ENCODE measurements at places on chromosomes 1 and 21.

DNA sequence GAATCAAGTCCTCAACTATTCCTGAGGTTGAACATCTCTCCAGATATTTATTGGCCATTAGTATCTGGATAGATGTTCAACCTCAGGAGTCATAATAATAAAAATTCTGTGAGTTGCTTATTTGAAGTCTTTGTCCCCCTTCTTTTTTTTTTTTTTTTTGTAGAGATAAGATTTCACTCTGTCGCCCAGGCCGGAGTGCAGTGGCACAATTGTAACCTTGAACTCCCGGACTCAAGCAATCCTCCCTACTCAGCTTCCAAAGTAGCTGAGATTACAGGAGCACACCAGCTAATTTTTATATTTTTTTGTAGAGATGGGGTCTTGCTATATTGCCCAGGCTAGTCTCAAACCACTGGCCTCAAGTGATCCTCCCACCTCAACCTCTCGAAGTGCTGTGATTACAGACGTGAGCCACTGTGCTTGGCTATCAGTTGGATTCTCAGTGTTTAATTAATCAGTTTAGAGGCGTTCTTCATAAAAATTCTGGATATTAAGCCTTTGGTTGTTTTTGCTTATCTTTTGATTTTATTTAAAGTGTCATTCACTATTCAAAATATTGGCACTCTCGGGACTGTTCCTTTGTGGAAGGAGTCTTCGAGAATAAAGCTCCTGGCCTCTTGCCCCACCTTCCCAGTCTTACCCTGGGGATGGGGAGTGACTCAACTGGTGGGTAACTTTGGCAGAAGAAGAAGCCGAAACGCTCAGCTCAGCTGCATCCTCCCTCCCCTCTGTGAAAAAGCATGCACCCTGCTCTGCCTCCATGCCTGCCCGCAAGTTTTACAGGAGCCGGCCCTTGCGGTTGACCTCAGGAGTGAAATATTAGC lies 11.2 kb upstream of the HYI start:
- no peak for DNase-seq

DNA sequence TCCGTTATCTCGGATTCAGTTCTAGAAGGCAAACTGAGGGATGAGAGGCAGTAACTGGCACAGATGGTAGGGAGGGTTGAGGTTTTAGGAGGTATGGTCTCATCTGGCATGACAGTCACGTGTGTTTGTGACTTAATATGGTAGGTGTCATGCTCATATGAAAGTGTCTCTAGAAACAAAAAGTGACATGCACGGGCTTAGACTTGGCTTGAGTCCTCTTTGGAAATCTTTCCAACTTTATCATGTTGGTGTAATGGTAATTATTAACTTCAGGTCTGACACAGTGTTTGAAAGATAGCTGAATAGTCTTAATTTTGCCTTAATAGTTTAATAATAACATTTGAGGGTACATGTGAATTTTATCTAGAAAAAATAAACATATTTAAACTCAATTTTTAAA lies 218.1 kb downstream of the FMN2 start:
- DNase-seq: no peak

GRCh38 chr1:150881331-150882070 lies 5.1 kb upstream of the ARNT start:
- no peak for DNase-seq

DNA sequence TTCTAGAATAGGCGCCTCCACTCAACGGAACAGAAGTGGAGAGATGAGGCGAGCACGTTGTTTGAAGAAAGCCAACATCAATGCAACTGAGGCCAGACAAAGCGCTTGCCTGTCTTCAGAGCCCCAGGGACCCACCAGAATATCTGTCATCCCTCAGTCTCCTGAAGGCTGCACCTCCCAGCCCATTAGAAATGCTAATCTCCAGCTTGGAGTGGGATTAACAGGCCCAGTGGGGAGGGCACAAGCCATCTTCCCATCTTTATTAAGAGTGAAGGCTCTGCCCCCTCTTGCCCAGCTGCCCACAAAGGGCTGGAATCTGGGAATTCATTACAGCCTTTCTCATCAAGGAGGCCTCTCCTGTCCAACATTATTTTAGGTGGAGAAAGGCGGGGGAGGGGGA lies 16.8 kb upstream of the CNTN2 start:
- no peak for DNase-seq

DNA sequence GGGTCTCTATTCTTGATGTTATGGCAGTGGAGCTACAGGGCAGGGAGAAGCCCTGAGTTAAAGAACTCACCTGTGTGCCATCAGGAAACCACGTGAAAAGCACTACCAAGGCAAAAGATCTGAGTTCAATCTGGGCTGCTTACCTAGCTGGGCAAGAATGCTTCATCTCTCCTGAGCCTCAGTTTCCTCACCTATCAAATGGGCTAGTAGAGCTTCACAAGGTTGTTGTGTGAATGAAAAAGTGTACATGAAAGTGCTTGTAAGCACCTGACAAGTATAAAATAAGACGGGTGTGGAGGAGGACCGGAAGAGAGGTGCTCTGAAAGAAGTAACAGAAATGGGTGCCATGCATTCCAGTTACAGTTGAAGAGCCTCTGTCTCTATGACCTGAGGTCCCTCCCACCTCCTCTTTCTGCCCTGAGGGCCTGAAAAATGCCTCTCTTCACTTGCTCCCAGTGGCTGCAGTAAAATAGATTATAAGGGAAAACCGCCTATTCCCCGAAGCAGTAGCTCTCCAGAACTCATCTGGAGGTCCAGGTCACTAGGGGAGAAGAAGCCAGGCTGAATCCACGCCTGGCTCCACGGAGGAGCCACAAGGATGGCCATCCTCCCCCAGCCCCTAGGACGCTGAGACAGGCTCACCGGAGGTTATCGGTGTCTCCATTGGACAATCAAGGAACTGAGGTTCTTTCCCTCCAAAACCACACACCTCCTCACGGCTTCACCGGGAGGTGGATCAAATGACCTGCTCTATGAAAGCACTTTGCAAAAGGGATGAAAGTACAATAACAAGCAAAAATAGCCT lies 1.4 kb downstream of the GPR161 start:
- DNase-seq: no peak

- DNase-seq: no peak
Measured at GRCh38 chr1:1541956-1542765, 1.7 kb upstream of the TMEM240 start.

DNA sequence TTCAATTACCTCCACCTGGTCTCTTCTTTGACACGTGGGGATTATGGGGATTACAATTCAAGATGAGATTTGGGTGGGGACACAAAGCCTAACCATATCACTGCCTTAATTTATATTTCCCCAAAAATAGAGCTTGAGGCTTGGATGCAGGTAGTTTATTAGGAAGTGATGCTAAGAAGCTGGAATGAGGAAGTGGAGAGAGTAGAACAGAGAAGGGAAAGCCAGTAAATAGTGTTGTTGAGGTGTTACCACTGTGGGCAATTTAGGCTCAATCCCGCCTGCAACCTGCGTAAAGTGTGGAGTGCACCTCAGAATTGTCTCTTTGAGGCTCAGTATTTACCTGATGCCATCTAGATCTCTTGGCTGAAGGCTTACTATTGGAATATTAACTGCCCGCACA lies 4.9 kb upstream of the DOCK7 start:
- no peak for DNase-seq

- DNase-seq: no peak
Measured at GRCh38 chr1:169670836-169671235, 40.6 kb downstream of the SELL start.

GRCh38 chr1:24724345-24725208 lies 20.7 kb upstream of the CLIC4 start:
- DNase-seq: no peak

- DNase-seq: no peak
Measured at GRCh38 chr21:46124926-46125845, 27.3 kb downstream of the COL6A2 start.

DNA sequence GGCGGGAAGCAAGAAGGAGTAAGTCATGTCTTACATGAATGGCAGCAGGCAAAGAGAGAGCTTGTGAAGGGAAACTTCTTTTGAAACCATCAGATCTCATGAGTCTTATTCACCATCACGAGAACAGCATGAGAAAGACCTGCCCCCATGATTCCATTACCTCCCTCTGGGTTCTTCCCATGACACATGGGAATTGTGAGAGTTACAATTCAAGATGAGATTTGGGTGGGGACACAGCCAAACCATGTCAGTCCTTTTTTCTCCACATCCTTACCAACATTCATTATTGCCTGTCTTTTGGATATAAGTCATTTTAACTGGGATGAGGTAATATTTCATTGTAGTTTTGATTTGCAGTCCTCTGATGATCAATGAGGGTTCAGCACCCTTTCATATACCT lies 81.0 kb downstream of the DIRAS3 start:
- no peak for DNase-seq

DNA sequence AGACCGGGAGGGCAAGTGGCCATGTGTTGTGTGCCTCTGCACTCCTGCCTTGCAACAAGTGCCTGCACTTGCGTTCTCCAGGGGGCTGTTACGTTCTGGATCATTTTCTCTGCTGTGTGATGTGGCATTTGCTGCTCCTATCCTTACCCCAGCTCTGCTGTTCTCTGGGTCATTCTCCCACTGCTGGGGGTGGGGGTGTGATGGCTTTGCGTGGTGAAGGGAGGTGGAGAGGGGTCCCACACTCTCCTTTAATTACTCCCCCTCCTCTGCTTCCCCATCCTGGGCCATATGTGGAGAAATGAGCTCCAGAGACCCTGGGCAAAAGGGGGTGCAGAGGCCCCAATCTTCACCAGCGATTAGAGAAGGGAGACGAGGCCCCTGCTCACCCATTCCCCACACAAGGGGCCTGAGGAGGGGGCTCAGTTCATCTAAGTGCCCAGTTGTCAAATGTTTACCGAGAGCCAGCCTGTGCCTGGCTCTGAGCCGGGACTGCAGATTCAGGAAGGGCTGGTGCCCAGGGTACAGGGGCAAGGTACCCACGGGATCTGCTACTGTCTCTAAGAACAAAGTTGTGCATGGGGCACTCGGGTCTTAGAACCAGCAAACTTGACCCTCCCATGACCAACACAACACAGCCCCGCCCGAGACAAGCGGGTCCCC lies 355.4 kb downstream of the PTPRU start:
- DNase-seq: no peak

DNA sequence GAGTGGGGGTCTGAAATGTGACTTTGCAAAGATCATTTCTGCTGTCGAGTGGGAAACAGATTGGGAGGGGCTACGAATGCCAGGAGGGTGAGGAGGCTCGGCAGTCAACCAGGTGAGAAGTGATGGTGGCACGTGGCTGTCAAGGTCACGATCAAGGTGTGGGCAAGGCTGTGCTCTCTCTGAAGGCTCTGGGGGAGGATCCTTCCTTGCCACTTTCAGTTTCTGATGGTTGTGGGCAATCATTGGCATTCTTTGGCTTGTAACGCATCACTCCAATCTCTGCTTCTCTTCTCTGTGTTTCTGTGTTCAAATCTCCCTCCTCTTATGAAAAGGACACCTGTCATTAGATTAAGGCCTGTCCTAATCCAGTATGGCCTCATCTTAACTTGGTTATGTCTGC lies 6.1 kb upstream of the SPSB1 start:
- DNase-seq: no peak

- DNase-seq: no peak
Measured at GRCh38 chr1:153631047-153632022, 2.5 kb upstream of the CHTOP start.
